ENCODE measurements at places on chromosomes 2 and 18.

- no peak for DNase-seq
Observed at GRCh38 chr2:146615778-146616177, 1229.1 kb upstream of the ACVR2A start.

DNA sequence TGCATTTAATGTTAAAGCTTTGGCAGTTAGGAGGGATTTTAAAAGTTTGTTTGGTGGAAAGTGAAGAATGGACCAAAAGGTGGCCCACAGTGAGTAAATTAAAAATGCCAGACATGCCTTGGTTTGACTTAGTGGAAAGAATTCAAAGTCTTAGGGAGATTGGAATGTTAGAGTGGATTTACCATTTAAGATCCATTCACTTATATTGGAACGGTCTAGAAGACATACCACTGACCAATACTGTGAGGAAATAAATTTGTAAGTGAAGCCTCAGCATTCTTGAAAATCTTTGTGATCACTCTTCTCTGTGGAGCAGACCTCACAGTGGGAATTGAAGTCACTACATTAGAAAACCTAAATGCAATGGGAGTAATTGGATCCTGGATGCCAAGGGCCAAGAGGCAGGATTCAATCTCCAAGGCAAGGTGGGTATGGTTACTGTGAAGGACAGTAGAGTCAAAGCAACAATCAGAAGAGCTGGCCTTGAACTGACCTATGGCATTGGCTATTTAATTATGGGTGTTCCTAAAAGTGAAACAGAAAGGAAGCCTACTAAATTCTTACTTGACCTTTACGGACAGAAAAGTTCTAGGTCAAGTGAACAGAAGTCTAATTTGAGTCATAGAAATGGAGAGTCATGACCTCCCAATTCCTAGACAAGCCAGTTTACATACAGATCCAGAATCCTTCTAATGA lies 40.2 kb upstream of the VRK2 start:
- DNase-seq, result peak; percentile 40

DNA sequence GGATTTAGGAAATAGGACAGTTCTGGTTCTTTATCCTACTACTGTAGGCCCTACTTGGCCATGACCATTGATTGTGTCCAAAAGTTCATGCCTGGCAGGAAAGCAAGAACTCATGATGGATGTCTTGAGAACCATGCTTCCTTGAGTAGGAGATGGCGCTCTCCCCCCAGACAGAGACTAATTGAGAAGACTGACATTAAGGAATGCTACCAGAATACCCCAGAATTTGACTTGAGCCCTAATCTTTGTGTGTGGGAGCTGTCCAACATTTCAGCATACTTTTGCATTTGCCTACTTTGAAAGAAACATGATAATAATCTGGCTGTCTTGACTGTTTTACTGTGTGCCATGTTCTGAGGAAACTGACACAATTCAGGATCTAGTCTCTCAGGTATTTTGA lies 23.3 kb downstream of the MAPRE3 start:
- no peak for DNase-seq

- DNase-seq, result no peak
Observed at GRCh38 chr2:95024371-95024770, 1.1 kb upstream of the MAL start.

GRCh38 chr2:38149531-38149930 lies 73.6 kb upstream of the CYP1B1 start:
- DNase-seq, result no peak

DNA sequence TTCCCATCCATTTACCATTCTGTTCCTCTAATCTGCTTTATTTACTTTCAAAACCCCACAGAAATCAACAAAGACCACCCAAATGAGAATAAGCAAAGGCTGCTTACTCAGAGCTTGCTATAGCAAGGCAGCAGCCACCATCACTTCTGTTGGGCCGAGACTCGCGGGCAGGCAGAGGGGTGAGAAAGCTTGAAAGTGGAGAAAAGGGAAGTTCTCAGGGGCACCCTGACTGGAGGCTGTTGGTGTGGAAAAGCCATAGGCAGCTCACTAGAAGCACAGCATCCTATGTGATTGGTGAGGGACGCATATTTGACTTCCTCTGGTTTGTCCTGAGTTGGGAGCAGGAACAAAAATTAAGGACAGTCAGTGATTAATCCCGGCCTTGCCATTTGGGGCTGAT lies 269.7 kb upstream of the THSD7B start:
- DNase-seq, result no peak

- DNase-seq, result peak; percentile 94
Observed at GRCh38 chr2:190858817-190859216, 21.8 kb upstream of the GLS start.

- no peak for DNase-seq
Observed at GRCh38 chr2:69544951-69545350, 98.6 kb downstream of the AAK1 start.

DNA sequence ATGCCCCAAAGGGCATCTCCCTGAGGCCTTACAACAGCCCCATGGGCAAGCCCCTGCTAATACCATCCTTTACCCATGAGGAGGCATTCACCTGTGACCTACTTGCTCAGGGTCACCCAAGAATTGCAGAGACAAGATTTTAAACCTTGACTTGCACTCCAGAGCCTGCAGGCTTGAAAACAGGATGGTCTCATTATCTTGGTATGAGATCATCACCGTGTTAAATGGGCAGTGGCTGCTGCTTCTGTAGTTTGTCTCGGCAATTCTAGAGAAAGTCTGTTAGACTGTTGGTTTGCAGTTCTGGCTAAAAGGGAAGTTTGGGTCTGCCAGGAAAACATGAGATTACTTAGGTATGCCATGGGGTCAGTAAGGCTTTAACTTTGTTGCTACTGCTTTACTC lies 698.9 kb downstream of the GALR1 start:
- no peak for DNase-seq

GRCh38 chr18:12554796-12555388 lies 103.0 kb downstream of the SPIRE1 start:
- no peak for DNase-seq

GRCh38 chr2:73031725-73032701 lies 39.5 kb downstream of the SFXN5 start:
- no peak for DNase-seq

DNA sequence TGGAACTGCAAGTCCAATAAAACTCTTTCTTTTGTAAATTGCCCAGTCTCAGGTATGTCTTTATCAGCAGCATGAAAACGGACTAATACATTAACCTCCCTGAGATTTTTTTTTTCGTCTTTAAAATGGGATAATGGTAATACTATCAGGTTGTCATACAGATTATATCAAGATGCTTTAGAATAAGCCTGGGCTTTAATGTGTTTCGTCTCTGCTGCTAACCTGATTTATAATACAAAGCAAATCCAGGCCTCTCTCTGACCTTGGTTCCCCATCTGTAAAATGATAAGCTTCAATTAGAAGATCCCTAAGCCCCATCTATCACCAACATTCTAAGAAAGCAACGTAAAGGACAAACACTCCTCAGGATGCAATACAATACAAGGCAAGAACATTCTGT lies 283.5 kb downstream of the LRATD1 start:
- DNase-seq, result no peak

GRCh38 chr2:201558665-201559064 lies 84.6 kb downstream of the TMEM237 start:
- no peak for DNase-seq

DNA sequence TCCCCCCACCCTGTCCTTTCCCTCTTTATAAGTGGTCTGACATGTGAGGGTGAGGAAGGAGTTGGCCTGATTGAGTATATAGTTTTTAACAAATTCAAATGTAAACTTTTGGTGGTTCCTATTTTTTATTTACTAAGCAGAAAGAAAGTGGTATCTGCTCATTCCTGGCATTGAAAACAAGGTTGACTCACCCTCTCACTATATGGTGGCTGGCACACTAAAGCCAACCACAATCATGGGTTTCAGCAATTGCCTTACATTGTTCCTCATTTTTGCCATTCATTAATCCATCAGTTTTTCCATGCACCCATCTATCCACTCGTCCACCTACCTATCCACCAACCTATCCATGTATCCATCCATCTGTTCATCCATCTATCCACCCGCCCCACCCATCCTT lies 75.4 kb upstream of the IGFBP5 start:
- DNase-seq, result no peak

DNA sequence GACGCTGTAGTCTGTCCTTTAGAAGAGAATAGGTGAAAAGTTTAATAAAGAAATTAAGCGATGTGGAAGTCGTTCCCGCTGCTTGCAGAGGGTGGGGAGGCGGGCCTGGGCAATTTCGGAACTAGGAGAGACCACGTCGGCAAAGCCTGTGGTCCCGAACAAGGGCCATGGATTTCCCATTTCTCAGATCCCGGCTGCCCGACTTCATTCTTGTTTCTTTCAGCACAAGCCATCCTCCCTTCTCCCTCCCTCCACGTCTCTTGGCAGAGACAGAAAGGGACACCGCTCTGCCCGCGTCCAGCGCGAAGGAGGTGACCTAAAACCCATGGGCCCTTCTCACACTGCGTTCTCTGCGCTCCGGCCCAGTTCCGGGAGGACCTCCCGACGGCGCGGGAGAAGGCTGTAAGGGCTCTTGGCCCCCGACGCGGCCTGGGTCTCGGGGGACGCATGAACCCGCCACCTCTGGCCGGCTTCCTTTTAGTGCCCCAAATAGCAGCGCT lies 2.2 kb upstream of the BCL2L11 start:
- DNase-seq, result no peak

GRCh38 chr2:42568401-42569115 lies at the start of gene MTA3:
Gene MTA3 (plus strand): TSS chr2:42568632. CDS start chr2:42568746, 114 bp downstream.
- peak; percentile 35 for DNase-seq

DNA sequence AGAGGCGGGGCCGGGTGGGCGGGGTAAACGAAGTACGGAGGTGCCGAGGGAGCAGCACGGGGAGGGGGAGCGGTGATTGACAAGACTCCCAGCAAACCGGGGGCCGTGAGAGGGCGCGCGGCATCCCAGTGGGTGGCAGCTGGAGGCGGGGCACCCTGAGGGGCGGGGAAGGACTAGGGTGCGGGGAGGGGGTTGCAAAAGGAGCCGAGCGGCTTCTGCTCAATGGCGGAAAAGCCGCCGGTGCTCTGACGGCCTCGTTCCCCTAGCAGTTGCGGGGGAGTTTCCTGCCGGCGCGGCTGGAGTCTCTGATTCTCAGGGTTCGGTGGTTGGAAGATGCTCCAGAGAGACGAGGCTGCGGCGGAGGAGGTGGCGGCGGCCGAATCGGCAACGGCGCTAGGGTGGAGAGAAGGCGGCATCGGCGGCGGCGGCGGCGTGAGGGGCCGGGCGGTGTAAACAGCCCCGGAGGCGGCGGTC lies at the start of gene PPM1B:
PPM1B (plus strand) TSS at position 195 of the 474 bp plus-strand sequence. CDS start 32,325 bp downstream, outside the sequence.
- DNase-seq, result no peak

- no peak for DNase-seq
Observed at GRCh38 chr2:68516051-68516955, 48.9 kb downstream of the APLF start.

DNA sequence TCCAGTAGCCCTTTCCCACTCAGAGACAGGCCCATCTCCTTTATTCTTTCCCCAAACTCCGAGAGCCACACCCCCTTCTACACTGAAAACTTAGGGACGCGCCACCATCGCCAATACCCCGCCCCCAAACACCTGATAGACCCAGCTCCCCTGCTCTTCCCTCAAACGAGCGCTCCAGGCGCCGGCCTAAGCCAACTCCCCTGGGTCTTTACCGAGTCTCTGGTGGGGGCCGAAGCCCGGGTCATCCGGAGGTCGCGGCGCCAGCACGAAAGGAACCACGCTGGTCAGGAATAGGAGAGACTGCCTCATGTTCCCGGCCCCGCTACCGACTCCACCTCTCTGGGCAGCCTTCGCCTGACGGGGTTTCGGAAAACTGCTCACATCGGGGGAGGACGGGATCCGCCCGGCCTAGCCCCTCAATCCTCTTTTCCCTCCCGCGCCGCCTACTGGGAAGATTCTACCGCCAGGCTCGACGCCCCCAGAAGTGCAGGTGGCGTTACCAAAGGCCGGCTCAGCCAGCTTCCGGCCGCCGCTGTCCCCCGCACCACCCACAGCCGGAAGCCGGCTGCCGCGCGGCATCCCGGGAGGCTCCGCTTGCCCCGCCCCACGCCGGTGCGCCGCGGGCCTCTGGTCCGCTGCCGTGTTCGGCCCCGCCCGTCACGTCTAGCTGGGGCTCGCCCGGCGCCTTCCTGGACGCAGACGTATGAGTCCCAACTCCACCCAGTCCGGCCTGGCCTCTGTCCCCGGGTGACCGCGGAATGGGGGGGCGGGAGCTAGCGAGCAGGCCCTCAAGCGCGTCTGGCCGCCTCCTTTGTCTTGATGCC lies at the start of gene ADAM17:
ADAM17 (minus strand) TSS at position 534 of the 824 bp plus-strand sequence; CDS start at position 309, 225 bp downstream.
- DNase-seq, result peak; percentile 97

DNA sequence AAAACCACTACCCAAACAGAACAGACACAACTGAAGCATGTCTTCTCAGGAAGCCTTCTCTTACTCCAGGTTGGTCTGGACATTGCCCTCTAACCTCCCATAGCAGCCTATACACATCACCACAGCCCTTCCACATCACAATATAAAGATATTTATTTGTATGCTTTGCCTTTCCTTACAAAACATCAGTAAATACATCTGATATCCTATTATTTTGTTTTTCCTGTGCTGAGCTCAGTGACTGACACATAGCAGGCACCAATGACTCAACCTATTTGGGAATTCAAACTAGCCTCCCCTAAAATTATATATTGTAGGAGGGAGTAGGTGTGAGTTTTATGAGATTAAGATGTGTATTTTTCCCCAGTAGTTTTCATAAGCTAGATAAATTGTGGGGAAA lies 28.8 kb downstream of the SLC40A1 start:
- DNase-seq, result no peak

DNA sequence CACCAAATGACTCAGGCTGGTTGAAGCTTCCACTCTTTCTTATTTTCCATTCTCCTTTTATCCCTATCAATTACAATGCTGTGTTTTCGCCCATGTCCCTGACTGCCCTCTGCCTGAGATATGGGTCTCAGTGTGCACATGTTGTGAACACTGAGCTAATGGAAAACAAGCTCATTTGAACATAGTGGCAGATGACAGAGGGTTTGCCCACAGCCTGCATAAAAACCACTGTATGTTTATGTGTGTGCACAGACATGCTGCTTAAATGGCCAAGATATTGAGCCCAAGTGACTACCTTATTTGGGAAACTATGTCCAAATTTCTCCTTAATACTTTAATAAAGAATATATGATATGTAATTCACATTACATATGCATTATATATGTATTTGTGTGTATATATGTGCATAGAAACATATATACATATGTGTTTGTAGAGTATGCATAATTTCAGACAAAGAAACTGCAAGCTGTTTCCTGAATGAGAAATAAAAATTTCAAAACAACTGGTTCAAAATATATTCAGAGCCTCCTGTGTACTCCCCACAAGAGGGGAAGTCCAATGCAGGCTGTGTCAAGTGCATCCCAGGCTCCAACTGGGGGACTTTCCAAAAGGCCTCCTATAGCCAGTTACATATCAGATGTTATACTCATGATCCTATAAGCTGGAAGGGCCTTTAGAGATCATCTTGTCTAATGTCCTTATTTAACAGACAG lies 92.7 kb upstream of the CD302 start:
- DNase-seq, result no peak

GRCh38 chr2:69914950-69915945 lies at the start of gene MXD1:
Gene MXD1 (plus strand): TSS chr2:69915109. CDS start chr2:69915331, 222 bp downstream.
- no peak for DNase-seq

GRCh38 chr2:61949714-61950560 lies 44.5 kb downstream of the COMMD1 start:
- DNase-seq, result no peak

DNA sequence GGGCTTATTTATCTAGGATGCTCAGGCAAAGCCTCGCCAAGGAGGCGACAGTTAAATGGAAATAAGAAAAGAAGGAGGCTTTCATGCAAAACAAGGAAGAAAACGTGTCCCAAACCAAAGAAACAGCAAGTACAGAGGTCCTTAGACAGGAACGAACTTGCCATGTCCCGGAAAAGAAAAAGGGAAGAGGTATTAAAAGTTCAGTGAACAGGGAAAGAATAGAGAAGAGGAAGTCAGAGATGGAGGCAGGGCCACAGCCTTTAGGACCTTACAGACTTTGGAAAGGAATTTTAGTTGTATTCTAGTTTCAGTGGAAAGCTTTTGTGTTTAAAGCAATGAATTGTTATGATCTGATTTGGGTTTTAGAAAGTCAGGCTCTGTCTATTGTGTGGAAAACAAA lies 22.1 kb downstream of the IKZF2 start:
- DNase-seq, result no peak
